ENCODE measurements at places on chromosomes 12 and 14.

GRCh38 chr12:112166051-112167015 lies 41.0 kb downstream of the TRAFD1 start:
- DNase-seq: no peak

DNA sequence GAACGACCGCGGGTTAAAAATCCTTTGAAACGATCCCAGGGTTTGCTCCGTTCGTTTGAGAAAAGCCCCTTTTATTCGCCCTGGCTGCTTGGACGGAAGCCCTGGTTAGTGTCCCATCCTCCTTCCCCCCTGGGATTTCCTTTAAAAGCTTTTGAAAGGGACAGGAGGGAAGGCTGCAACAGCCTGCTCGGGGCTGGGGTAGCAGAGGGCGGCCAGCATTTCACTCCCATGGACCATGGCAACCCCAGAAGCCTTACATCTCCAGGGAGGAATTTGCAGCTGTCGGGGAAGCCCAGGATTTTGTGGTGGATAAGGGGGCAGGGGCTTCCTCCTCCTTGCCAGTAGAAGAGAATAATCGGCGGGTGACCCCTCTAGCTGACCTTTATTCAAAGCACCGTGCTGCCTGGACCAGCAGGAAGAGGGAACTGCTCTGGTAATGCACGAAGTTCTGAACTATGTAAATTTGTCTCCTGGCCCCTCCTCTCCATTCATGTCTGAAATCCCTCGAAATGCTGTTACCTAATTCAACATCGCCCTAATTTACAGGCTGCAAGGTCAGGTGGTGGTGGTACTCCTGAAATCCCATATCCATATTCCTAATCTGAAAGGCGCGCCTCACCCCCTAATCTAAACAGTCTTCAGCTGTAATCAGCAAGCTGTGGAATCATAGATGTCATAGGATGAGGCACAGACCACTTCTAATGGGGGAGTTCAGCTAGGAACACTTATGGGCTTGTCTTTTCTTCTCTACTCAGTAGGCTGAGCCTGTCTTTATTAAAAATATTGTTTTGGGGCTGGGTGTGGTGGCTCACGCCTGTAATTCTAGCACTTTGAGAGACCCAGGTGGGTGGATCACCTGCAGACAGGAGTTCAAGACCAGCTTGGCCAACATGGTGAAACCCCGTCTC lies 1.0 kb upstream of the CLIP1 start:
- peak; percentile 40 for DNase-seq

DNA sequence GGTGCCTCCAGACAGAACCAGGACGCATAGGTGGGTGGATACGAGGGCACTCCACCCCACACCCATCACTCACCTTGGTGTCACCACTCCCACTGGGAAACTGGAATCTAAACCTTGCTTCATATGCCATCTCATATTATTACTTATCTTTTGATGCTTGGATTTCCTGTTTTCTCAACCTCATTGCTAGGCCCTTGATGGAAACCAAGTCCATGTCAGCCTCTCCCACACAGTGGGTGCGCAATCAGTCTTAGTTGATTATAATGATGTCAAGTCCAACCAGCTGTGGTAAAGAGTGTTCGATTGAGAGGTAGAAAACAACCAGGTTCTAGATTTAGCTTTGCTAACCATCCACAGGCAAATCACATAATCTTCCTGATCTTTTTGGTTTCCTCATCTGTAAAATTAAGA lies 584 bp upstream of the DDHD1 start:
- DNase-seq: no peak

DNA sequence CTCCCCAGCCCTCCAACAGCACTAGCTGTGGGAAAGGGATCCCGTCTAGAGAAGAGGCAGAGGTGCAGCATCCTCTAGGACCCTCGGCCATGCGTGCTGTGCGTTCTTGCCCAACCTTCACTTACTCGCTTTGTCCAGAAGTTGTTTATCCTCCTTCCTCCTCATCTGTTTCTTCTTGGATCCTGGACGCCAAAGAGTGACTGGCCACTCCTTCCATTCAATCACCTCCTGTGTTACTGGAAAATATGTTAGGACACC lies 140.5 kb downstream of the ZFP36L1 start:
- DNase-seq: no peak

DNA sequence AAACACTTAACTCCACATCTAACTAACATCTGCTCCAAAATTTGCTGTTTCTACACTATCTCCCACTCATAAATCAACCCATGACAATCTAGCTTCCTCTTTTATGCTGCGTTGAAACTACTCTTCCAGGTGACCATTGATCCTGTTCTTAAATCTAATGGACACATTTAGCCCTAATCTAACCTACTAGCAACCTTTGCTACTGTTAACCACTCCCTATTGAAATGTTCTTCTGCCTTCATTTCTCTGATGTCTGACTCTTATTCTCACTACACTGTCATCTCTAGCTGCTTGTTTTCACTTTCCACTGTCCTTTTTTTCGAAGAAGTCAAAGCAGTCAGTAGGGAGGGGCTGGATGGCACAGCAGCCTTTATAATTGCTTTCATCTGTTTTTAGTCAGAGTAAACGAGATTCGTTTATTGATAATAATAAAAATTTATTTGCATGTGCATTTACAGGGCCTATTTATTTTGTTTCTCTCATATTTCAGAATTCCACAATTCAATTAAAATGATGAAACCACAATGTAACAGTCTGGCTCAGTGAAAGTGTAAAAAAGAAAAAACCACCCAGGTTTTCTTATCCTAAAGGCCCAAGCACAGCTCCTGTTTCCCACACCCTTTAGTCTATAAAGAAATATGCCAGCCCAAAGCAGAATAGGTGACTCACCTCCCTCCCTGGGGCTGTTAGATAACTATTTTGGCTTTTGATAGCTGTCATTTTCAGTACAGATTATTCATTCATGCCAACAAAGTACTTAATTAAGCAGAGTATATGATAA lies 44.9 kb downstream of the ATP2B1 start:
- no peak for DNase-seq

- DNase-seq: no peak
These were observed 1.1 kb upstream of the RFX4 start for GRCh38 chr12:106581543-106582248.

GRCh38 chr14:91860238-91860637 lies 7.1 kb downstream of the TC2N start:
- DNase-seq: no peak

Measured in nucleus accumbens (tissue), 56 donors.